ENCODE measurements at places on chromosomes 13 and 19.

- no peak for DNase-seq
Measured at GRCh38 chr13:33872005-33872351, 54.0 kb downstream of the RFC3 start.

DNA sequence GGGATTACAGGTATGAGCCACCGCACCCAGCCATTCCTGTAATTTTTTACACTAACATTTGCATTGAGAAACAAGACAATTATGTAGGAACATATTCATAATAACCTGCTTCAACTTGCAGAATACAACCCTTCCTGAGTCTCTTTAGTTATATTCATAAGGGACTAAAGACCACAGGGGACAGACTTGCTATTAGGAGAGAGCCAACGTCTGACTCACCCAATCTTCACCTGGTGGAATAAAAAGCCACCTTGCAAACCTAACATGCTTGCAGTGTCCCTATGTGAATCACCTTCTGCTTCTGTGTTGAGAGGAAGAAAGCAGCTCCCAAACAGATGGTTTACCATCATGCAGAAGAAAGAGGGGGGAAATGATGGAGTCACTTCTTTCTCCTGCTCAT, 456.1 kb downstream of the PCDH9 start:
- DNase-seq: no peak

- DNase-seq: no peak
Measured at GRCh38 chr13:111319521-111319920, 921 bp upstream of the TEX29 start.

GRCh38 chr13:73542446-73542845, 483.6 kb downstream of the KLF5 start:
- DNase-seq: no peak

- DNase-seq: no peak
Measured at GRCh38 chr13:22061371-22061805, 390.5 kb downstream of the FGF9 start.

DNA sequence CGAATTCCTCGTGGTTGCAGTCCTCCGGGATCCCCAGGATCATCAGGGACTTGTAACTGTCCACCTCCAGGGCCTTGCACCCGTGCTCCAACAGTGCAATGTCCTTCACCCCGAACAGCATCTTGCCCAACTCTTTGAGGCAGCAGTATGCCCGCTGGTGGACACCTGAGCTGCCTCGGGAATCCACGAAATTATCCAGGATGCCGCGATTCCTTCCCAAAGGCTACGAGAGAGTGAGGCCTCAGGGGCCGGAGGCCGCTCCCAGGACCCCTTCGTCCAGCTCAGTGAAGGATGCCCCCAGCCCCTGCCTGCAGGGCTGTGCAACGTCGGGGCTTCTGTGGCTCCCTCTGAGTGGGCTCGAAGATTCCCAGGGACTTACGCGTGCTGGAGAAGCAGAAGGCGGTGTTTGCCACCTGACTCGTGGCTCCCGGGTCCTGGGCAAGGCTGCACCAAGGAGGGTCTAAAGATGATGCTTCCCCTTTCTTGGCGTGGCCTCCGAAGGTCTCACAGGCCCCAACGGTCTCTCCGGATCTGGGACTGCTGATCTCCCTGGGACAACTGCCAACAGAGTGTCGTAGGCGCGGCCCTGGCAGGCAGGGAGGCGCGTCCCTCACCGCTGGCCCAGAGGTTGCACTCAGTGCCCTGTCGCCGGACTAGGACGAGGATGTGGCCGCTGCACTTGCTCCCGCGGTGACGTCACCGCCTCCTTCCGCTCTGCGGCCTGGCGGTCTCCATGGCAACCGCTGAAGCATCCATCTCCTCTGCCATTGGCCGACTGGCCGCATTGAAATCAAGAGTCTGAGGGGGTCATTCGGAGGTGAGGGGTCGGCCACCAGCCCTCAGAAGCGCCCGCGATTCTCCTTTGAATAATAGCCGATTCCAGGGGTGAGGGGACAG, at the start of gene PNMA8C:
PNMA8C (minus strand) TSS at position 698 of the 897 bp plus-strand sequence; CDS start at position 121, 577 bp downstream.
- peak; percentile 68 for DNase-seq
